ENCODE measurements at places on chromosomes 13 and 19.

DNA sequence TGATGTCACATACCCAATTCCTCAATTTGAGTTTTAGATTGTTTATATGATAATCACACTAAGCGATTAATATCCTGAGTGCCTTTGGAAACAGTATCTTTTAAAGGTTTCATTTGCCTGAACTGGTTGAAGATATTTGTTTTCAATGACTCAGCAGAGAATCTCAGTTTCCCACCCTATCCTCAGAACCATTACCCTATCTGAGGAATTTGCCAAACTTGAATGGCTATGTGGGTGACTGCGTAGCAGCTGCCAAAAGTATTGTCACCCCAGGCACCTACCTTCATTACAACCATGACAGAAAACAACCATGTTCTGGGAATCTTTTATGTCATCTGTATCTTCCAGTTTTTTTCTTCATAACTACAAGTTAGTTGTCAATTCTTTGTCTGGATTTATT, 440.1 kb upstream of the NBEA start:
- no peak for DNase-seq

- no peak for DNase-seq
Measured at GRCh38 chr19:18172331-18173053, 1.1 kb upstream of the IFI30 start.

DNA sequence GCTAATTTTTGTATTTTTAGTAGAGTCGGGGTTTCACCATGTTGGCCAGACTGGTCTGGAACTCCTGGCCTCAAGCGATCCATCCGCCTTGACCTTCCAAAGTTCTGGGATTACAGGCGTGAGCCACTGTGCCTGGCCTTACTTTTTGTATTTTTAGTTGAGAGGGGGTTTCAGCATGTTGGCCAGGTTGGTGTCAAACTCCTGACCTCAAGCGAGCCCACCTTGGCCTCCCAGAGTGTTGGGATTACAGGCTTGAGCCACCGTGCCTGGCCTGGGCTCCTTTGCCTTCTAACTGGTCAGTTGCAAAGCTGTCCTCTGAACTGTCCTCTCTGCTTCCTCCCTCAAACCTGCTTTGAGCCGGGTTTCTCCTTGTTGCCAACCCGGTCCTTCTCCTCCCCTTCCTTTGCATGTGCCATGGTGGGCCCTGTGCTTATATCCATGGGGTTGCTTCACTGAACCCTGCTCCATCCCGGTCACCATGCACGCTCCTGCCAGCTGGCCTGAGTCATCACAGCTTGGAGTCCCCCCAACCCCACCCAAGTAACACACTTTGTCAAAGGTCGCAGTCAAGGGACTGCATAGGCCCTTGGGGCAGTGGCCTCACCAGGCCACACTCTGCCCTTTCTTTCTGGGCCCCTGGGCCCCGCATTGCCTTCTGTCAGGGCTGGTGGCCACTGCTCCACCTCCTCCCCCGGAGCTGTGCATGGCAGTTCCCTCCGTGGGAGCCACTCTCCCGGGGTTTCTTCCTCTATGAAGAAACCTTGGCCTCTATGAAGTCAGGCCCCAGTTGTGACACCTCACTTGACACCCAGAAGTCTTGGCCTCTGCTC, 21.2 kb downstream of the WTIP start:
- DNase-seq: no peak

DNA sequence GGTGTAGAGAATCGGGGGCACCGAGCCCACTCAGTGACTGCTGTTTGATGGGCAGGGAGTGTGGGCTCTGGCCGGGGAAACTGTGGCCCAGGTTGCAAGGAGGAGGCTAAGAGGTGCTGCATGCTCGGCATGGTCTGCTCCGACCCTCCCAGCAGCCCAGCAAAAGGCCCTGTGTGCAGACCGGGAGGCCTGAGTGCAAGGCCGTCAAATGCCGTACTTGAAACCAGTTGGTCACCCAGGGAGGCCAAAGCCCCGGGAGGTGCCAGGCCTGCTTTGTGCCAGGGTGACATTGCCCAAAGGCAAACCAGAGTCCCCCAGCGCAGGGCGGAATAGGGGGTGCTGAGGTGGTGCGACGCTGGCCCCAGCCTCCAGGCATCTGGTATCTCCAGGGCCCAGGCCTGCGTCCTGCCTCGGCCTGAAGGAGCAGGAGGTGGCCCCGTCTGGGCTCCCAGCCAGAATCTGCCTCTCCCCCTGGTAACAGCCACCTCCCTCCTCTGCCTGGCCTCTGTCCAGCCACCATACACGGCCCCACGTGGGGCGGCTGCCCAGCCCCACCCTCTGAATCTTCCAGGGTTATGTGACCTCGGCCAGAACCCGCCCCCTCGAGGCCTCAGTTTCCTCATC, 4.0 kb downstream of the PIK3R2 start:
- no peak for DNase-seq
